ENCODE measurements at places on chromosomes 4 and X.

DNA sequence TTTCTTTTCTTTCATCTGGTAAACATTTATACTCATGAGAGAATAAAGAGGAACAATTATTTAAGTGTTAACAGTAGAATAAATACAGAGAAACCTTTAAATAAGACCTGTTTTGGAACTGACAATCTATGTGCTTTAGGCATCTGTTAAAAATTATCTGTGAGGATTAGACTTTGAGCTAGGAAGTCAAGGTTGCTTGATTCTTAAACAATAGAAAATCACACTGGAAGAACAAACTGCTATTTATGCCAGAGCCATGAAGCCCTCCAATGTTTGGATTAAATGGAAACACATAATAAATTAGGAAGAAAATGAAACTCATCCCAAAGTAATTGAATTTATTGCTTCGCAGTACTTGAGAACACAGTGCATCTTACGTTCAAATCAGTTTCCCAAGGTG, 207.2 kb upstream of the NPY2R start:
- no peak for DNase-seq

DNA sequence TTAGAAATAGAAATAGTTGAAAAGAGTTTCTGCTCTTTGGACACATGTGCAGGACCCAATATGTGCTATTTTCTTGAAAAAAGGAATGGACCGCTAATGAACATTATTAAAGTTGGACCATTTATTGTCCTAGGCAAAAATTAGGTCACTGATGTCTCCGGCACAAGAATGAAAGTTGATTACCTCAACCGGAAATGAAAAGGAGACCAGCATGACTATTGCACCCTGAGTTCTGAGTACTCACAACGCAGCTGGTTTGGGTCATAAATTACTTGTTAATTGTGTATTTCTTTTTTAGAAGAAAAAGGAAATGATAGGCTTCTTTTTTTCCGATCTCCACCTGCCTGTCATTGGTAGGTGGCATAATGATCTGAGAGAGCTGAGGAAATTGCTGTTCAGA, 232.7 kb downstream of the ARHGAP24 start:
- no peak for DNase-seq

DNA sequence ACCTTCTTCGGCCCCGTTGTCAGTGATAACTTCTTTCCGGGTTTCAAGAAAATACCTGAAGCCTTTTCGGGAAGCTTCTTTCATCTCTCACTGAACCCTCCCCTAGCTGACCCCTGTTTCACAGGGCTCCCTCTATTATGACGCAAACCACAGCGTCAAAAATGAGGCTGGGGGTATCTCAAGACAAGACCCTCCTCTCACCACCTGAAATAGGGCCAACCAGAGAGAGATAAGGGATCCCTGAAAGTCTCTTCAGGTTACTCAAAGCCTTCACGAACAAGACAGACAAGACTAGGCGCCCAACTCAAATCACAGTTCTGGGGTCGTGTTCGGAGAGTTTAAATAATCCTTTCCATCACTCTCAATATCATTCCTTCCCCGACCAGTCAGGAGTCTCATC, 1.2 kb downstream of the PHF8 start:
- DNase-seq = no peak

- DNase-seq = no peak
These were observed 10.2 kb downstream of the CD40LG start for GRCh38 chrX:136658151-136658550.

- DNase-seq = no peak
These were observed 208.9 kb upstream of the ARHGEF9 start for GRCh38 chrX:63993936-63994335.

DNA sequence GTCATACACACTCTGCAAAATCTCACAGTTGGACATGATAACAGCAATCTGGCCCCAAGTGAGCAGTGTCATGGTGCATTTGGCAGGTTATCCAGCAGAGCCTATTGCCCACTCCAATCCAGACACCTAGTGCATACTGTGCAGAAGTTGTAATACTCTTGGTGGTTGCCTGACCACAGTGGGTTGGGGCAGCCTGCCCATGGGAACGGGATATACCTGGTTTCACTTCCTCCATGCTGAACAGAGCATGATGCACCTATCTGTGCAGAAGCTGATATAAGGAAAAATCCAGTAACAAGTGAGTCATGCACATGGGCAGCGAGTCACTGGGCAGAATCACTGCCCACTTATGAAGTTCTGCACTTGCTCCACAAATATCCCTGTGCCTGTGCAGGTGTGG, 105.3 kb upstream of the IGSF1 start:
- no peak for DNase-seq

Measured in vagina (tissue), 2 donors.